ENCODE measurements at places on chromosomes 3 and 15. TPM values are rescaled to one million over a fixed set of nuclear protein-coding genes. Genes with fewer than 3 reads are reported as not detected.

SLC22A14 gene
- total RNA-seq: not detected

GOLGA6L22 gene
- not detected for total RNA-seq

OR5K1 gene
- total RNA-seq: not detected

CD96 gene
- not detected for total RNA-seq
